ENCODE measurements at places on chromosomes 12 and 14.

DNA sequence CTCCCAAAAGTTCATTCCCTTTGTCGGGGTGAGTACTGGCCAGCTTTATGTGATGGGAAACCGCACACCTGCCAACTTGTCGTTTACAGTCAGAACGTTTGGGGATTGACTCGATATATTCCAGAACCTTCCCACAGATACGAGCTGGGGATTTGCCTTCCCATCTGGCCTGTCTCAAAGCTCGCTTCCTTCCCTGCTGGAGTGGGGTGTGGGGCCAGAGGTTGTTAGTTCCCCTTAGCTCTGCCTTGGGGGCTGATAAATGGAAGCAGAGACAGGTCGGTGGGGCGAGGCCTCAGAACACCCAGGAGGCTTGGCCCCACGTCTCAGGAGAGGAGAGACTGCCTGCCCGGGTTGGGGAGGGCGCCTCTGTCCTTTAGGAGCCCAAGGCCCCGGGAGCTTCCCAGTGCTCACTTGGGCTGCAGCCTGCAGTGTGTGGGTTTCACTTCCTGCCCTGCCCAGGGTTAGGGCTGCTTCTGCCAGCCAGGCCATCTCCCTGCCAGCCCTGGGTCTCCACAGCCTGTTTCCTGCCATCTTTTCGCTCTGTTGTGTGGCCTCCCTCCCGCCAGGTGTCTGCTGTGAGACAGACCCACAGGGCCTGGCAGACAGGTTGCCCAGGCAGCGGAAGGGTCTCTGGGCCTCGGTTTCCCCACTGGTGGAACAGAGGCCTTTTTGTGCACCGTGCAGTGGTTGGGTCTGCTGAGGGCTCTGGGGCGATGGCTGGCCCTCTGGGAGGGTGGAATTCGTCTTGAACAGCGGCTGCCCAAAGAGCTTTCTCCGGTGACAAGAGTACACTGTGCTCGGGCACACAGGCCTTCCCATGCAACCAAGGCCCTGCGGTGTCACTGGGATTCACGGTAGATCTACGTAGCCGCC, 8.1 kb upstream of the TEX22 start:
- DNase-seq, result no peak

- DNase-seq, result no peak
Measured at GRCh38 chr12:93273834-93274564, 103.7 kb upstream of the NUDT4 start.

- DNase-seq, result no peak
Measured at GRCh38 chr12:65313719-65314317, 35.3 kb downstream of the MSRB3 start.

- no peak for DNase-seq
Measured at GRCh38 chr12:57757771-57758170, 2.9 kb downstream of the MARCHF9 start.

DNA sequence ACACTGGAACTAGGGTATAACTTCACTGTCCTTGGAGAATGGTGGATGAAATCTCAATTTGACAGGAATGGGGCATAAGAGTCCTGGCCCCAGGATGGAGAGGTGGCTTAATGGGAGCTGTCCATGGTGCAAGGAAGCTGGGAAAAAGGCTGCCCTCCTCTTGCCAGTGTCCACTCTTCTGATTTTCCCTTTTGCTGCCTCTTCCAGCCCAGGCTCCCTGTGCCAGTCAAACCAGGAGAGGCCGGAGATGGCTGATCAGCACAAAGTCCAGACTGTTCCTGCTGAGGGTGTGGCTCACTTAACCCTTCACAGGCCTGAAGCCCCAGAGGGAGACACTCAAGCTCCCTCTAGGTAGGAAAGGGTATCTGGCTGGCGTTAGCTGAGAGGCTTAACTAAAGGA, at the start of gene MYO1A:
Gene MYO1A (minus strand): TSS at position 240 of the 400 bp plus-strand sequence. CDS start 1,806 bp downstream, outside the sequence.
- no peak for DNase-seq

DNA sequence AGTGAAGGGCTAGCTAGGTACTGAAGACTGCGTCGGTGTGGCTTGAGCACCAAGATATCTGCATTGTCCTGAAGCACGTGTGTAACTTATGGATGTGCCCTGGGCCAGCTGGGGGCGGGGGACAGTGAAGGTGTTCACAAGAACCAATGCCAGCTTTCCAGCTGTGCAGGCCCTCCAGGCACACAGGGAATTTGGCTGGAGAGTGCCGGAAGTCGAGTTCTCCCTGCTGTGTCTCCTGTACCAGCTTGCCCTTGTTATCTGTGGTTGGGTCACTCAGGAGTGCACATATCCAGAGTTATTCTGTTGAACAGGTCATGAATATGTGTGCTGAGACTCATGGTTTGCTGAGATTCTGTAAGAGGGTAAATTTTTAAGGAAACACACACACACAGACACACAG, 75.9 kb upstream of the CRY1 start:
- DNase-seq, result no peak

DNA sequence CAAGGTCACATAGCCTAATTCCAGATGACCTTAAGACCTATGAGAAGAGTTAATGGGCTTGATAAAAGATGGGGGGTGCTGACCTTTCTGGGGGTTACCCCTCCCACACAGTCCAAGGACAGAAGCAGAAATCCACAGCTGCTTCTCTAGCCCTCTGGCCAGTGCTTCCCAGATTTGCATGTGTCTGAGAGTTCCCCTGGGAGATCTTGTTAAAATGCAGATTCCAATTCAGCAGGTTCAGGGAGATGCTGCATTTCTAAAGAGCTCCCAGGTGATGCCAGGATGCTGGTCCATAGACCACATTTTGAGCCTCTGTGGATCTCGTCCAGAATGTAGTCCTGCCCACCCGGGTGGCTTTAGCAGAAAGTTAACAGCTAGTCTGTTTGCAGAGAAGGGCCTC, 82.1 kb downstream of the WSCD2 start:
- no peak for DNase-seq

GRCh38 chr12:46553911-46554310, 181.3 kb upstream of the SLC38A2 start:
- DNase-seq, result no peak

DNA sequence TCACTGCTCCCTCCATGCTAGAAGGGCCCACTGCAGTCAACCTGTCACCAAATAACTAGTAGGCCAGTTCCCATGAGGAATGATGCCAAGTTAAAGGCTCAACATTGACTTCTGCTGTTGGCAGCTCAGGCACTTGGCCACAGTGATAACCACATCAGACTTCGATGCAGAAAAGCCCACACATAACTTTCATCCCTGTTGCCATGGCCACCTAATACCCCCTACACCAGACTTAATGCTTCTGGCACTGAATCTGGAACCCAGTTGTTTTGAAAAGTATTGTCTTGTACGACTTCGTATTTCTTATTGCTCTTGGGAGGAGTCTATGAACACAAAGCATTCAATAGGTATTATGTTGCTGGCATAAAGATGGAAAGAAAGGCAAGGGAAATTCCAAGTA, 44.3 kb upstream of the HELB start:
- no peak for DNase-seq

GRCh38 chr12:124381456-124382296, 86.8 kb downstream of the RFLNA start:
- DNase-seq, result no peak

GRCh38 chr12:88496891-88497371, 83.3 kb downstream of the KITLG start:
- DNase-seq, result no peak

DNA sequence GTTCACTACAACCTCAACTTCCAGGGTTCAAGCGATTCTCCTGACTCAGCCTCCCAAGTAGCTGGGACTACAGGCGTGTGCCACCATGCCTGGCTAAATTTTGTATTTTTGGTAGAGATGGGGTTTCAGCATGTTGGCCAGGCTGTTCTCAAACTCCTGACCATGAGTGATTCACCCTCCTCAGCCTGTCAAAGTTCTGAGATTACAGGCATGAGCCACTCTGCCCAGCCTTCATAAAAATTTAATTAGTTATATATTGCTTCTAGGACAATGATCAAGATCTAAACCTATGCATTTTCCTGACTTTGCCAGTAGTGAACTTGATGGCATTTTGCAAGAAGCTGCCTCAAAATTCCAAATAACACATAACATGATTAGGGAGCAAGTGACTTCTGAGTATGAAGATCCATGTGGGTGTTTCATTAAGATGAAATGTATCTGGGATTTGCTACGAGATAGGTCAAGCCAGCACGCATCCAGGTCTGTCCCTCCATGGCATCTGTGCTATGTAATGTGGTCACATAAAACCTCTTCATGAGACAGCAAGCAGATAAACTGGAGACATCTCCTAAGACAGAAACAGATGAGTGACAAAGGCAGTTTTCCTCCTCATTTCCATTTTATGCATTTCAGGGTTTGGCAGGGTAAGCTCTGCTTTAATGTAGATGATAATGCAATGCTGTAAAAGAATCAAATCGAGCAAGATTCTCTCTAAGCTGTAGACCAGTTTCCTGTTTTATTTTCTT, 319.4 kb upstream of the ATP2B1 start:
- no peak for DNase-seq

GRCh38 chr12:107436376-107436775, 249.2 kb upstream of the PWP1 start:
- no peak for DNase-seq

- no peak for DNase-seq
Measured at GRCh38 chr12:67640863-67641262, 7.7 kb upstream of the DYRK2 start.

- no peak for DNase-seq
Measured at GRCh38 chr12:116613256-116613655, 54.1 kb downstream of the MAP1LC3B2 start.

DNA sequence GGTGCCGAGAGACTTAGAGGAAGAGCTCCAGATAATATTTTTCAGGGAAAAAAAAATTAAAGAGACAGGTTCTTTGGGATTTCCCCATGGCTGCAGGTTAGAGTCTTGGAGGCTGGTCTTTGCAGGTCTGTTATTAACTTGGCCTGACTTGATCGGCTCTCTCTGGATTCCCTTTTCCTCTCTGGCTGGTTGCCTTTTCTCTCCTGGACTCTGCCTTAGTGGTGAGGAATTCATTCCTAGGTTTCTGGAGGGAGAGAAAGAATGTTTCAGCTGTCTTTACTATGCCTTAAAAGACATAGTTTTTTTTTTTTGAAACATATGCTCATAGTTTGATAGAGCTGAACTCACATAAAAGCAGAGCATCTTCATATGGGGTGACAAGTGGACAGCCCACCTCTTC, 336.3 kb downstream of the BMP4 start:
- DNase-seq, result no peak

DNA sequence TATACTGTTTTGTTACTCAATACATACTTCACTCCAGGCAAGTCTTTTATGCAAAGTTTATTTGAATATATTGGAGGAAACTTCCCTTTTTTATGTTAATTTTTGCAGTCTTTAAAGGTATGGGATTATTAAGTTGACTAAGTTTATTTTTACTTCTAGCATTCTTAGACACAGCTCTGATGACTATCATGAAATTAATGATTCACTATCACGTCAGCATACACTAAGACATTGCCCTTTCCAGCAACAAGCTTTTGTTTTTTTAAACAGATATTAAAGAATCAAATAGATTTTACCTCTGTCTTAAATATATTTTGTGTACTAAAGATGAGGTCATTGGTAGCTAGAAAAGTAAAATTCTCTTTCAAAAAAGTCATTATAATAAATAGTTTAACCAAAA, 52.1 kb downstream of the DERA start:
- no peak for DNase-seq

DNA sequence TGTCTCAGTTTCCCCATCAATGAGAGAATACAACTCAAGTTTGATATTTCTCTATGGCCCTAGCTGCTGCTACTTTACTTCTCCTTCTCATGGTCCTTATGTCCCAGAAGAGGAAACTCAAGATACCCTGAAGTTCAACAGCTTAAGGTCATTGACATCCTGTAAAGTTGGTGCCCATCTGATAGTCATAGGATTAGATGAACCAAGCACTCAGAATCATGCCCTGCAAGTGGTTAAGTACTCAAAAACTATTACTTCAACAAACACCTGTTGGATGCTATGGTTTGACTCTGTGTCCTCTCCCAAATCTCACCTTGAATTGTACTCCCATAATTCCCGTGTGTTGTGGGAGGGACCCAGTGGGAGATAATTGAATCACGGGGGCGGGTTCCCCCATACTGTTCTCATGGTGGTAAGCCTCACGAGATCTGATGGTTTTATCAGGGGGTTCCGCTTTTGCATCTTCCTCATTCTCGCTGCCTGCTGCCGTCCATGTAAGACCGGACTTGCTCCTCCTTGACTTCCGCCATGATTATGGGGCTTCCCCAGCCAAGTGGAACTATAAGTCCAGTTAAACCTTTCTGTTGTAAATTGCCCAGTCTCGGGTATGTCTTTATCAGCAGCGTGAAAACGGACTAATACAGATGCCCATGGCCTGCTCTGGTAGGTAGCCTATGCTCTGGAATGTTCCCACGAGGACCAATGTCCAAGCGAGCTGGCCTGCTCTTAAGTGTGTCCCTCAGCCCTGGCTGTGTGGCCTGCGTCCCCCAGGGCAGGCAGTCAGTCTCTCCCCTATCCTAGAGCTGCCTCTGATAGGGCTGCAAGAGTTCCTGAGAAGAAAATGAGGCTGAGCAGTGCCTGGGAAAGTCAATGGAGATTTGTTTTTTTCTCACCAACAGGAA, 18.1 kb downstream of the CAMKK2 start:
- DNase-seq, result no peak

- no peak for DNase-seq
Measured at GRCh38 chr12:51971679-51972421, 20.4 kb downstream of the ACVR1B start.

GRCh38 chr14:52013984-52014600, 24.7 kb downstream of the RTRAF start:
- DNase-seq, result no peak

DNA sequence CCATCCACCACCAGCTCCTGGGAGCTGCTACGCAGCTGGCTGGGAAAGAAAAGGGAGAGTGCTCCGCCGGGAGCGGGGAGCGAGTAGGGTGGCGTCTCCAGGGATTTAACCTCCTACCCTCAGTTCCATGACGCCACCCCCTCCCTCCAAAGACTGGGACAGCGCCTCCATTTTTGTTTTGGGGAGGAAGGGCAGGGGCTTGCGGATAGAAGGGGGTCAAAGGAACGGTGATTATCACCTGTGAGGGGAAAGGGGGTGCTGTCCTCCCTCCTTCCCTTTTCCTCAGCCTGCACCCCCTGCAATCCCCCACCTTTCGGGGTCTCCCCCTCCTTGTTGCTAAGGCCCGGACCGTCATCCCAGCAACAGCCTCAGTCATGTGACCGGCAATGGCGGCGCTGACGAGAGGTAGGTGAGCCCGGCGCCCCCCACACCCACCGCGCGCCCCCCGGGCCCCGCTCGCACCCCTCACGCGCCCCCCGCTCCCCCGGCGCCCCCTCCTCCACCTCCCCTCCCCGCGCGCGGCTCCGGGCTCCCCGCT, at the start of gene DTX3:
Gene DTX3 (plus strand): TSS at position 371 of the 538 bp plus-strand sequence. CDS start 1,694 bp downstream, outside the sequence.
- no peak for DNase-seq

GRCh38 chr14:35299708-35300107, 7.5 kb downstream of the PSMA6 start:
- DNase-seq, result no peak

- no peak for DNase-seq
Measured at GRCh38 chr12:120905856-120906384, 1.8 kb upstream of the SPPL3 start.

GRCh38 chr14:54942913-54943312, 40.3 kb upstream of the GCH1 start:
- no peak for DNase-seq

GRCh38 chr14:30211326-30211725, 283.7 kb upstream of the PRKD1 start:
- DNase-seq, result no peak

All from NCI-H187 (cell line).